ENCODE measurements at places on chromosomes 1 and 21. TPM values are rescaled to one million over a fixed set of nuclear protein-coding genes. Genes with fewer than 3 reads are reported as not detected.
A peak's percentile ranks its signal among the peaks of the same experiment; 100 is the strongest.

DNA sequence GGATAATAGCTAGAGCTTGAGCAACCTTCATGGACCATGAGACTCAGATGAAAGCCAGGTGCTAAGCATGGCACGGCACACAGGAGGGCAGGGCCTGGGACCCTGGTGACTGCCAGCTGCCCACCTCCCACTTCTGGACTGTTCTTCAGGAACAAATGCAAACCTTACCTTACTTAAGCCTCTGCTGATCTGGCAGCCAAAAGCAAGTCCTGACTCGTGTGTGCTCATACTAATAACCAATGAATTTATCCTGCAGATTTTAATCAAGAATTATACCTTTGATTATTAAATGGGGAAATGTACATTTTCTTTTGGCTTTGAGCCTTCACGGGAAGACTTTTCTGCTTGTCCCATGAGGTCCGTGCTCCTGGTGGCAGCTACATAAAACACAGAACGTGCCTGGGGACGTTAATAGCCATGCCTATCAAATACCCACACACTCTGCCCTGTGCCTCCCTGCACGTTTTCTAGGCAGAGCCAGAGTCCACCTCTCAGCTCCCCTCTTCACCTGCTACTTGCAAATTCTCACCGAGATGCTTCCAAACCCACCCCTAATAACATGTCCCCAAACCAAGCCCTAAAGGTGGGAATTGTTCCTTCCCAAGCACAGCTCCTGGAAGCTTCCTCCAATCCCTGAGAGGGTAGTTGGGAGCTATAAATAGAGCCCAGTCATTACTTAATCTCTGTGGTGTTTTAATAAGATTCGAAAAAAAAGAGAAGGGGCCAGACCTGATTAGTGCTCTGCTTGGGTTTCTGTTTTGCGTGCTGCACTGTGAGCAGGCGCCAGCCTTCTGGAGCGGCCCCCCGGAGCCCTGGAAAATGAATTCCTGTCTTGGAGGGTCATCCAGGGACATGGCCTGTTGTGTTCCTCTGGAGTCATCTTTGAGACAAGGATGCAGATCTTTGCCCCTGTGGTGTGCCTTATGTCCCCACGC lies 33.5 kb downstream of the SLC1A7 start:
- no peak for DNase-seq

- no peak for DNase-seq
These were observed 11.8 kb downstream of the RCC1 start for GRCh38 chr1:28517649-28517999.

DNA sequence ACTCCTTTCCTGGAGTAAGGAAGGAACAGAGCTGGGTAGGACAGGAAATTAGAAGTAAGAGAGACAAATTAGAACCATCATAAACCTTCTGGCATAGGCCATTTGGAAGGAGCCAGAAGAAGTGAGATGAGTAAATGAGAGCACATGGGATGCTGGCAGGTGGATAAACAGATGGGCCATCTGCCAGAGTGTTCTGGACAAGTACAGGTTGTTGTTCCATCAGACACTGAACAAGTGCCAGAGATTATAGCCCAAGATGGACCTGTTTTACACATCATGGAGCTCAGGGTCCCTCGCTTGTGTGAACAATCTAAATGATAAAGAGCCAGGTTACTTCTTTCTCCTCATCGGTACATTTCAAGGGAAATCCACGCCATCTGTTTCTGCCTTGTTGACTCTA lies 200.3 kb downstream of the HHIPL2 start:
- no peak for DNase-seq

DNA sequence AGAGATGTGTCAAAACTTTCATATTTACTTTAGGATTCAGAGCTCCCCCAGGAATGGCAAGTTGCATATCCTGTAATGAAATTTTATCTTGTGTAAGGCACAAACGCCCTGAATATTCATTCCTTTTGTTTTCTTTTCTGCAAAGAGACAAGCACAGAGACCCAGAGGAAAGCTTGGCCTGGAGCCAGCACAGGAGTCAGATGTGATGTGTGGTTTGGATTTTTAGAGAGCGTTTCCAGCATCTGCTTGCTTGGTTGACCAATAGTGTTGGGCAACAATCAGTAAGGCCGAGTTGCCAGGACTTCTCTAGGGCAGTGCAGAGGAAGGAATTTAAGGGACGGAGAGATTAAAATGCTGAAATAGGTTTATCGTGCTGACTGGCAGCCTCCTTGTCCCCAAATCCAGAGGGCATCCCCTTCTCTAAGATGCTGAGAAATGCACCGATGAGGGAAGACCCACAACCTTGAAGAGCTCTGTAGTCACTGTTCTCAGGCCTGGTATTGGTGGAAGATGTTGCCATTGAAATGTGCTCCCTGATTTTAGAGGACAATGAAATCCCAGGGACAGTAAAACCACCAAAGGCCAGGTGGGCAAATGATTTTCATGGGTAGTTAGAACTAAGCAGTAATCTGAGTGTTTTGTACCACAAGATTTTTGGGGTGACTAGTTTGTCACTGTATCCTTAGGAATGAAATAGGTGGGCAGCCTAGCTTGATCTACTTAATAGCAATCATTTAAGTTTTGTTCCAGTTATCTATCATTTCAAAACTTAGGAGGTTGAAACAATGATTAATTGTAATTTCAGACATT lies 37.9 kb upstream of the RHOU start:
- DNase-seq: no peak

- no peak for DNase-seq
These were observed 126.8 kb upstream of the COL6A1 start for GRCh38 chr21:45854690-45855247.

DNA sequence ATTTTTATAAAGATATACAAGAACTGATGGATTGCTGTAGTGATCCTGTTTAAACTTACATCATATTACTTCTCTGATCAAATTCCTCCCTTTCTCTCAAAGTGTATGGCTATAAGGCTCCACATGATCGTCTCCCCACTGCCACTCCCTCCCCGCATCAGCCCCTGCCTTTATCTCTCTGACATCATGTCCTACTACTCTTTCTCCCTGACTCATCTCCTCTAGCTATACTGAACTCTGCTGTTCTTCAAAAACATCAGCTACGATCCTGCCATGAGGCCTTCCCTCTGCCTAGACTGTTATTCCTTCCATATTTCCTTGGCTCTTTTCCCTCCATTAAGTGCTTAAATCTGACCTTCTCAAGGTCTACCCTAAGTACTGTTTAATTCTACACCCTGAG lies 22.8 kb downstream of the HFM1 start:
- DNase-seq: no peak

DNA sequence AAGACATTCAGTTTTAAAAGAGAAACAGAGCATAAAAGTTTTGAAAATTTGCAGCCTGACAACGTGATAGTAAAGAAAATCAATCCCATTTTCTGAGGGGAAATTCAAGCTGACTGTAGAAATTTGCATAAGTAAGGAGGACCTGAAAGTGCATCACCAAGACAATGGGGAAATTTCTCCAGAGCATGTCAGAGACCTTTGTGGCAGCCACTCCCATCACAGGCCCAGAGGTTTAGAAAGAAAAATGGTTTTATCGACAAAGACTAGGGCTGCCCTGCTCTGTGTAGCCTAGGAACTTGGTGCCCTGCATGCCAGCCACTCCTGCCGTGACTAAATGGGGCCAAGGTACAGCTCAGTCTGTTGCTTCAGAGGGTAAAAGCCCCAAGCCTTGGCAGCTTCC lies 1640.2 kb upstream of the PRMT6 start:
- DNase-seq: no peak

GRCh38 chr1:63931468-63931867 lies 157.7 kb downstream of the ROR1 start:
- DNase-seq: no peak

DNA sequence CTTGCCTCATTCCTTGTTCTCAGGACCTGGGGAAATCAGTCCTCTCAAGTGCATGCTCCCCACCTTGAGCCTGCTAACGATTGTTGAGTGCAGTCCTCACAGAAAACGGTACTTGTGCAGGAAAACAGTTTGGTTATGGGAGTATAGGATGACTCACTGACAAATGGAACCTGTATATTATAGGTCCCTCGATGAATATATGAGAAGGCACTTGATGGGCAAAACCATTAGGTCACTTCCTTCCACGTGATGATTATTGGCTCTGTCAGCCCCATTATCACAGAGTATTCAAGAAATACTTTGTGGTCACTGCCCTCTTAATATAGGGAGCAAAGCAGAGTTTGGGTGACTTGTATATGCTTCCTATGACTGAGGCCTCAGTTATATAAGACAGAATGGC lies 6.2 kb downstream of the CCDC17 start:
- no peak for DNase-seq

GRCh38 chr1:218982482-218982881 lies 191.2 kb upstream of the LYPLAL1 start:
- DNase-seq: no peak

GRCh38 chr1:10564063-10564462 lies 89.3 kb downstream of the PEX14 start:
- DNase-seq: no peak

DNA sequence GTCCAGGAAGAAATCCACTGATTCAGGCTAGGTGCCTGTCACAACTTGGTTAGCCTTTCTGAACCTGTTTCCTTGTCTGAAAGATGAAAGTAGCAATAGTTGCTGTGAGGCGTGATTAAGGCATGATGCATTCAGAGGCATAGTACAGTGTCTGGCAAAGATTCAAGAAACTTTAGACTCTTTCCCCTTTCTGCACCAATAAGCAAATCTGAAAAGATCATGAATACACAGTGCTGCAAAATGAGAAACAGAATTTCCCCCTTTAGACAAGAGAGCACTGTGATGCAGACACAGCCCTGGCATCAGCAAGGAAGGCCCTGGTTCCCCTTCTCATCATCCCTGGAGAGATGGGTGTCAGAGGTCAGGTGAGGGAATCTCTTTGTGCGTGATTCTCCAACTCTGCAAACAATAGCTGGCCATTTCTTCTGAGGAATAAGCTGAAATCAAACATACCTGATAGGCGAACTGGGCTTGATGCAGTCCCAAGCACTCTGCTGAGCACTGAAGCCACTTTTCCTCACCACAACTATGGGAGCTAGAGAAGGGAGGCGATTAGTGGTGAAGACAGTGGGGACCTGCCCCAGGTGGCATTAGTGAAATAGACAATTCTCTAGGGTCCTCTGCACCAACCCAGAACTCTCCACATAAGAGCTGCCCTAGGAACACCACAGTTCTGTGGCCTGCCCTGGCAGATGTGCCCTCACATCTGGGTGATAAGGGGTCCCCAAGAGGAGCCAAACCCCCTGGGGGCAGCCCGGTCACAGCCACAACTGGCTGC lies 41.7 kb downstream of the ITPKB start:
- peak; percentile 88 for DNase-seq

DNA sequence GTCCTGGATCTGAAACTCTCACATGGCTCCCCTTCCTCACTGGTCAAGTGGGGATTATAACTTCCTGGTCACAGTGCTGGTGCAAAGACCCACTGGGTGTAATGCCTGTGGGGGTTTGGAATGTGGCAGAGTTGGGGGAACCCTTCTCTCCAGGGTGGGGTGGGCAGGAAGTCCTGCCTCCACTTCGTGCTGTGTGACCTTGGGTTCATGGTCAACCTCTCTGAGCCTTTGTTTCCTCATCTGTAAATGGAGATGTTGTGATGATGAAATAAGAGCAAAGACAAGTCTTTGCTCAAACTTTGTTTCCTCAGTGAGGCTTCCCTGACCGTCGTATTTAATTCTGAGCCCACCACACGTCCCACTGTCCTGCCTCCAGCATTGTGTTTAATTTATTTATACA lies 564.7 kb downstream of the PTPRU start:
- DNase-seq: no peak

CACNA1S gene
- not detected for polyA plus RNA-seq

SLC1A7 gene
- 0.10 TPM for polyA plus RNA-seq

LCE1D gene
- not detected for polyA plus RNA-seq

EVI5 gene
- 2.3 TPM for polyA plus RNA-seq

VANGL2 gene
- polyA plus RNA-seq: 0.75 TPM

LDLRAD1 gene
- polyA plus RNA-seq: not detected
